ENCODE measurements at places on chromosomes 4 and X.

DNA sequence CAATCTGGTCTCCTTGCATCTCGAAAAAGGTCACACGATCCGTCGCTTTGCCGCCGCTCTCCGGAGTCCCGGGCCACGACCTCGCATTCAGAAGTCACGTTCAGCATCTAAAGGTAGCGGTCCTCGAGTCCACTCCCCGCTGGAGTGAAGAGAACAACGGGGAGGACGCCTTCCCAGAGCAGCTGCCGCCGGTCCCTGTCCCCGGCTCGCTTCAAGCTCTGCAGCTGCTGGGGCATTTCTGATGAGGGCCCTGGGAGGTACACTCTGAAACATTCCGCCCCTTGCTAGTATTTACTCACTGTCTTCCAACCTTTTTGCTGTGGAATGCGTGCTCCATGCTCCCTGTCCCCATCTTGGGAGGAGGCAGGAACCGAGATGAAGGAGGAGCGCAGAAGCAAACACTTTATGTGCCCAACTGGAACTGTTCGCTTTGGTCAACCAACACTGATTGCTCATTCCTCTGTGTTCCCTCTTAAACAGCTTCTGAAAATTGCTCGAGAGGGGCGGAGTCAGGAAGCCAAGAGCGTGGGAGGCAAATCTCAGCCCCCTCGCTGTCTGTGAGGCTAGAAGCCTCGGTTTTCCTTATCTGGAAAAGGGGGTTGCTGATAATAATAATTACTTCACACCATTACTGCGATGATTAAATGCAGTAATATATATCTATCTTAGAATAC is 6.4 kb upstream of the VAMP7 start:
- DNase-seq, result peak; percentile 36

DNA sequence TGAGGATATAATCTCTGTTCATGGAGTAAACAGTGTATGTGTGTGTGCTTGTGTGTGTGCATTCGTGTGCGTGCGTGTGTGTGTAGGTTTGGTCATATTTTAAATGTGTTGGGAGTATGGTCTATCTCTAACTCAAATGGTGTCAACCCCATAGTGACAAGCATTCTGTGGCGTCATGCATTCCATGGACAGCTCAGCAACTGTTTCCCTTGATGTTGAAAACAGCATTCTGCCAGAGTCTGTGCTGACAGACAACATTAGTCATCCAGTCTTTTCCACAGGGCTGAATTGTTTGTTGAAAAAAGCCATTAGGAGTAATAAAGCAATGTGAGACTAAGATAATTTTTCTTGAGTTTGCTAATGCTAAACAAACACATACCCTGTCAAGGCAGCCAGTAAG is 706.6 kb downstream of the PCDH19 start:
- DNase-seq, result no peak

GRCh38 chr4:17497890-17498523 is 13.9 kb downstream of the QDPR start:
- no peak for DNase-seq

GRCh38 chr4:138935135-138935807 is 80.3 kb upstream of the NOCT start:
- no peak for DNase-seq

GRCh38 chrX:1511150-1511549 is 25.8 kb downstream of the P2RY8 start:
- no peak for DNase-seq

DNA sequence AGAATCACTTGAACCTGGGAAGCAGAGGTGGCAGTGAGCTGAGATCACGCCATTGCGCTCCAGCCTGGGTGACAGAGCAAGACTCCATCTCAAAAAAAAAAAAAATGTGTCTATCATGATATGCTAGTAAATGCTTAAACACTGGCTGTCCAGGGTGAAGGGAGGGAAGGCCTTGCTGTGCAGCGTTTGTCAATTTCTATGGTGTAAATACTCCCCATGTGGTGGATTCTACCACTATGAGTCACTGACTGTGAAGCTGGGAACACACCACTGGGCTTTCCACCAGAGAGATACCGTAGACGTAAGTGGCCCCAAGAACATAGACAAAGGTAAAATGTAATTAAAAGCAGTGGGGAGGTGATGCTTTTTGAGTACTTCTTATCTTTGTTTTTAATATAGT is 51.3 kb upstream of the LEF1 start:
- DNase-seq, result no peak

GRCh38 chrX:120536061-120536460 is 24.7 kb downstream of the CUL4B start:
- DNase-seq, result no peak

GRCh38 chrX:38426785-38427184 is 74.4 kb downstream of the OTC start:
- no peak for DNase-seq

DNA sequence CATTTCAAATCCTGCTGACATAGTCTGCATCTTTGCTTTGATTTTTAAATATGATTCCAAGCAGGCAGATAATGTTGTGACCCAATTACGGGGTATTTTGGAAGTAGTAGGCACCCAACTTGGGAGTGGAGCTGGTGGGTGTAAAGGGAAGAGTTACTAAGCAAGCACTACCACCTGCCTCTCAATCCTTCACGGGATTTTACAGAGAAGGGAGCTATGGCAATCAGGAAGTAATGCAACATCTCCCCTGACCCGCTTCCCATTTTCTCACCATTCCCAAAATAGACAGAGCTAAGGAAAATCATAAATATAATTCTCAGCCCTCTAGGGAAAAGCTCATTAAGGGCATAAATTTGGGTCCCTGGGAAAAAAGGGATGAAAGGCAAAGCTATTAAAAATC is 9.2 kb downstream of the APBB2 start:
- no peak for DNase-seq

GRCh38 chr4:91758487-91758886 is 545.3 kb upstream of the GRID2 start:
- no peak for DNase-seq

DNA sequence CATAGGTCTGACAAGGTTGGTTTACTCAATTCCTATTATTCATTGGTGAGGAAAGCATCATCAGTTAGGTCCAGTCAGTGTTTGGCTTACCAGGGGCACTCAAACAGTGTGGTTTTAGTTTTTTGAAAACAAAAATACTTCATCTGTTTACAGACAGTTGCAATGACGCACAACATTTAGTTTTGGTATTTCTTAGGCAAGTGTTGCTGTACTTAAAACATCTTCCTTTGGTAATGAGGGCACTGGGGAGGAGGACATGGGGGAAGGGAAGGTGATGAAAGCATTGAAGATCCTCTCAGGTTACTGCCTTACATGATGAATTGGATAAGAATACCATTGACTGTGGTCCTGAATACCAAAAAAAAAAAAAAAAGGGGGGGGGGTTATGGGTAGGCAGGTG is 93.7 kb upstream of the MAOA start:
- DNase-seq, result no peak

DNA sequence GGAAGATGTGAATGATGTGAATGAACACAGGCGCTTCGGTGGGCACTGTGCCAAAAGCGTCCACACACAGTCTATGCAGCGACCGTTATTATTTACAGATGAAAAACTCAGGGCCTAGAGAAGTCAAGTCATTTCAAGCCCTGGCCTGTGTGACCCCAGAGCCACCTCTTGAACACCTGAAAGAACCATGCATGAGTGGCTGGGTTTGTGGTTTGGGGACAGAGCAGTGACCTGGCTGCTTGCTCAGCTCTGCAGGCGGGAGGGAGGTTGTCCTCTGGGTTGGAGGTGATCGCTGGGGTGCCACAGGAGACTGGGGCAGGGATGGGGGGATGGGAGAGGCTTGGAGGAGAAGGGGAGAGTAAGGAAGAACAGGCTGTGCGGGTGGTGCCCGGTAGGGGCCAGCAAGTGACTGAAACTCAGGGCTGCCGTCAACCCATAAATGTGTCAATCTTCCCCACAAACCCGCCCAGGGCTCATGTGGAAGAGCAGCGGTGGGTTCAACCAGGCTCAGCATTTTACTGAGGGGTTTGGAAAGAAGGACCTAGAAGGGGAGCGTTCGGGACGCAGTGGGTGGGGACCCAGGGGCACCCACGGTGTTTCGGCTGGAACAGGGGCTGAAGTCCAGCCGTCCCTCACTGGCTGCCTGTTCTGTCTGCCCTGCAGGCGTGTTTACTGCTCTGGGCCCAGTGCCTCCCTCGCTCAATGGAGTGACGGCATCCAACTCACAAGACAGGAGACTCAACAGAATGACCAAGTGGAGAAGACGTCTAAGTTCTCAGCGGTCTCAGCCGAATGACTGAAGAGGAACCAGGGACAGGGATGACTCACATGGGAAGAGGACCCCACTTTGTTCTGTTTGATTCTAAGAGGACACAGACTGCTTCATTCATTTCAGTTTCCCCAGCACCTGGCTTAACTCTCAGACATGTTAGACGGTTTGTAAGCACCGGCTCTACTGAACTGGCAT is 167.8 kb downstream of the AFAP1 start:
- DNase-seq, result peak; percentile 62

GRCh38 chrX:21490341-21490740 is 116.1 kb downstream of the CNKSR2 start:
- DNase-seq, result no peak

GRCh38 chr4:184845367-184846021 is 19.7 kb upstream of the ACSL1 start:
- no peak for DNase-seq

- DNase-seq, result no peak
Measured at GRCh38 chrX:13780868-13781427, 35.9 kb downstream of the GPM6B start.

DNA sequence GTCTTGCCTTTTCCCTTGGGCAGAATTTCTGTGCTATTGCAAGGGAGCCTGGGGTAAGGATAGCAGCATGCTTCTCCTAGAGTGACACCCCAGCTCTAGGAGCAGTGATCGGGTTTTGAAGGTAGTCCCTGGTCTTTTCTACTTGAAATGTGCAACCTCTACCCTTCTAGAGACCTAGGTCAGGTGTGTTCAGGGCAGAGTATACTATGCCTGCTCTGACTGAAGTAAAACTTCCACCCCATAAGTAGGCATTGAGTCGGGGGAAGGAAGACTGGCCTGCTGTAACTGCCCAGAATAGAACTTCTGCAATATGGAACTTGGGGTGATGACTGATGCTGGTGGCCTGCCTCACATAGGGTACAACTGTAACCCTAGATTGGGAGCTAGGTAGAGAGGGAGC is 80.9 kb downstream of the ARHGAP36 start:
- DNase-seq, result no peak

- DNase-seq, result no peak
Measured at GRCh38 chr4:89119166-89119565, 7.8 kb downstream of the TIGD2 start.

DNA sequence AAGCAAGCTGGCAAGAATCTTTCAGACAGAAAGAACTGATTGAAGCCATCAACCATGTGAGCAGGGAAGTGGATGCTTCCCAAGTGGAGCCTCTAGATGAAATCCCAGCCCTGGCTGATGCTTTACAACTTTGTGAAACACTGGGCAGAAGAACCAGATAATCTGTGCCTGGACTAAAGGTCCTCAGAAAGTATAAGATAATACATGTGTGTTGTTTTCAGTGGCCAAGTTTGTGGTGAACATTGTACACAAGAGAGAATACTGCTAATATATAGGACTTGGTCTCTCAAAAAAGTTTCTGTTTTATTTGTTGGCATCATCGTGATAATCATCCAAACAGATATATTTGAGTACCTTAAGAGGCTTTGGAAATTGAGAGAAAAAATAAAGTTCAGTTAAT is 1367.8 kb upstream of the IGFBP7 start:
- no peak for DNase-seq

GRCh38 chr4:162164906-162165510 is 1.2 kb upstream of the FSTL5 start:
- DNase-seq, result no peak

GRCh38 chr4:5921101-5921980 is 28.5 kb upstream of the CRMP1 start:
- no peak for DNase-seq

DNA sequence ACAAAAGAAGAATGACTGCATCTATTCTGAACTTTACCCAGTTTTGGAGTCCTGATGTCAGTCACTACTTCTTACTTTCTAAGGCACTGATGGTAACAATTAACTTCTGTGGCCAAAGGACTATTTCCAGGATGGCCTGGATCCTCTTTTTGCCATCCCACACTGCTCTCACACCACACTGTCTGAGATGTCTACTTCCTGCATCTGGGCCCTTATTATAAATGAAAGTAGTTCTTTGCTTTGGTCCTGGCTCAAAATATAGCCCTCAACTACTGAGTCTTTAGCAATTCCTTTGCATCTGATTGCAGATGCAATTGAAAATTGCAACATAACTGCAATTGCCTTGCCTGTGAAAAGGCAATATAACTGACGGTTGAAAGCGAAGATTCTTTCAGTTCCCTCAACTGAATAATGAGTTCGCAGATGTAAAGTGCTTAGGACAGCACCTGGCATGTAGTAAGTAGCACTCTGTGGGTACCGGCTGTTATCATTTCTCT is 44.2 kb downstream of the COQ2 start:
- no peak for DNase-seq

- DNase-seq, result no peak
Measured at GRCh38 chr4:138916763-138917162, 98.8 kb upstream of the NOCT start.

DNA sequence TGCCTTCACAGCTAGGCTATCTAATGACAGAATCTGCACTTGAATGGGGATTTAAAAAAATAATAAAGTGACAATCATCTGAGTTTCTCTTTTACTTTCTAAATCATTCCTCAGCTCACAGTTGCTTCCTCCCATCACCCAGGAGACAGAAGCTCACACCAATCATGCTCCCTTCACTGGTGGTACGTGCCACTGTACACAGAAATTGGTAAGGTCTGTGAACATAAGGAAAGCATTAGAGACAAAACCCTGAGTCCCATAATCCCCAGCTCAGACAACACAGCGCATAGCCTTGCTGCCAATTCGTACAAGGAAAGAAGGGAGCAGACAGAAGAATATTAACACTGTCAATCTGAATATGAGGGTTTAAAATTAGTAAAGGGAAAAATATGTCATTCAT is 133.1 kb downstream of the IDS start:
- DNase-seq, result no peak

- no peak for DNase-seq
Measured at GRCh38 chrX:52577464-52578173, 60.8 kb upstream of the XAGE1B start.

DNA sequence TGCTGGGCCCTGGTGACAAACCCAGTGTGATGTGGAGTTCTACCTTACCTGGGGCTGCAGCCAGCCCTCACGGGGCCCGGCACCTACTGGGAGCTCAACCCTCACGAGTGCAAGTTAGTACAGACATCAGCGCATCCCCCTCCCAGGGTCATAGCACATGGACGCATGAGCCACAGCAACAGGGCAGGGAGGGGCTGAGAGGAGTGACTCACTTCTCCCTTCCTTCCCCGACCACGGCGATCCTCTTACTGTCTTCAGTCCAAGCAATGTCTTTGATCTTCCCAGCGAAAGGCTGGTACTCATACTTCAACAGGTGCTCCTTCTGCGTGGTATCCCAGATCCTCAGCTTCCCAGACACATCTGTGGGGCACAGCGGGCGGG is 17.8 kb downstream of the WDR1 start:
- DNase-seq, result no peak

DNA sequence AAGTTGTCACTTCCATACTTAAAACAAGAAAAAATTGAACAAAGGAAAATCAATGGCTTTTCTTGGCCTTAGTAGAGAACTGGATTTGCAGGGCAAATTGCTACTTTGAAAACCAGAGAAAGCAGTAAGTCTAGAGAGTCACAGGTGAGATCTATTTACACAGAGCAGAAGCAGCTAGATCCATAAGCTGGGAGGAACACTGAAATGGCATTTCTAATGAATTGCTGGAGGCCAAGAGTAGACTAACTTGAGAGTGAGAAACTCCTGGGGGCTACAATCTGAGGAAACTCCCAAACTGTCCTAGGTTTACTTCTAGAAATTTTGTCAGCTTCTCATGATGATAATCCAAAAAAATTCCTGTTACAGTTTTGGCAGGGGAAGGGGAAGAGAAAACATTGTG is 133.3 kb downstream of the SPCS3 start:
- no peak for DNase-seq
